ENCODE measurements at places on chromosomes 6 and 20.
A peak's percentile ranks its signal among the peaks of the same experiment; 100 is the strongest.

DNA sequence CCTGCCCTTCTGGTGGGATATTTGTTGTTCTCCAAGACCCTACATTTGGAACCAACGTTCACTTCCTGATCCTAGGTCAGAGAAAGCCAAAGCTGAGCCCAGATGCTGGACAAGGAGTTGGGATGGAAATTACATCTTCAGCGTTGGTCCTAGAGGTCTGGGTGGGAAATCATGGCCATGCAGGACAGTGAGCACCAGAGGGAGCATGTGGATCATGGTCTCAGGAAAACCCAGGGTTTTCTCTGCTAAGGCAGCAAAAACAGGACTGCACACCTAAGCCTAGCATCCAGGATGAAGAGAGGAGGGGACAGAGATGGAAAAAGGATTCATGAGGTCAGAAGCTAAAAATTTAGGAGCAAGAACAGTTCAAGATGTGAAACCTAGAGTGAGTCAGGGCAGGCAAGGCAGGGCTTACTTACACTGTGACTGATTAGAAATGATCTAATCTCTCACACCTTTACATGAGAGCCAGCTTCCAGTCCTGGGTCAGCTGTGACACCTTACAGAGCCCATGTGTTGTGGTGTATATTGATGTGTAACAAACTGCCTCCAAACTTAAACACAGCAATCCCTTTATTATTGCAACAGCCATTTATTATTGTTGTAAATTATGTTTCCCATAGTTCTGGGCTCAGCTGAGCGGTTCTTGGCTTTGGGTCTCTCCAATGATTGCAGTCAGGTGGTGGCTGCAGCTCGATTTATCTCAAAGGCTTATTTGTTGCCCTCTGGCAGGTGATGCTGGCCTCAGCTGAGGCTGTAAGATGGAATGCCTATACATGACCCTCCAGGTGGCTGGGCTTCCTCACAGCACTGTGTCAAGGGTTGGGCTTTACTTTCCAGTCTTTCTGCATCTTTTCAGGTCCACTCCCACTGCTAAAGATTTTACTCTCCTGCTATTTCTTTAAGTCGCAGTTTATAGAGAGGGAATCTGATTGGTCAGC lies 6.5 kb downstream of the C20orf202 start:
- DNase-seq, result no peak

GRCh38 chr6:14089224-14089623 lies 28.3 kb upstream of the CD83 start:
- no peak for DNase-seq

DNA sequence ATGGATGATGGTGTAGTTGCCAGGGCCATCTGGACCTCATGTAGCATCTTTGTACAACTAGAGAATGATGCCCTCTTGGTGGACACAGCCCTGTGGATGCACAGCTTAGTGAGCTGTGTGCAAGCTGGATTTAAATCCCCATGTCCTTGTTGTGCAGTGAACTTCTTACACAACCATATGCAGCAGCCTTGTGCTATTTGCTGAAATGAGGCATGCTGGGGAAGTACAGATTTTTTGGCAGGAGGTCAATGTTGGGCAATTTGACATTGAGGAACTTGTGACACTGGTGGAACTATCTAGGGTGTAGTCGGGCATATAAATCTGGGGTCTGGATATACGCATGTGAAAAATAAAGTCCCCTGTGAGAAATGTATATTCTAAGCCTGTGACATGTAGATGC lies 5.8 kb upstream of the CDC5L start:
- no peak for DNase-seq

- no peak for DNase-seq
Measured at GRCh38 chr6:124854338-124854922, 107.8 kb upstream of the RNF217 start.

DNA sequence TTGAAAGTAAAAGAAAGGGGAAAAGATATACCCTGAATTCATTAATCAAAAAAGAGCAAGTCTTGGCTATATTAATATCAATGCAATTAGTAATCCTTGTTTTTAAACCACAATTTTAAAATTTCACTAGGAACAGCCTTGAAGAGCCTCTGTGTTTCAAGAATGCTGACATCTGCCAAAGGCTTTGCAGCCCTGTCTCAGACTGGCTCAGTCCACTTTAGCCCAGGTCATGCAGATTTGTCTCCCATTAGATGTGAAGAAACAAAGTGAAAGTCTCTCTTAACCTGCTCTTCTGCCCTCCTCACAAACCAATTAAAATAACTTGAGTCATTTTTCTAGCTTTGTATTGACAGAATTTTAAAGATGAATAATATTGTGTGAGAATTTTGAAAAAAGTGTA lies 102.7 kb upstream of the CARMIL1 start:
- no peak for DNase-seq

DNA sequence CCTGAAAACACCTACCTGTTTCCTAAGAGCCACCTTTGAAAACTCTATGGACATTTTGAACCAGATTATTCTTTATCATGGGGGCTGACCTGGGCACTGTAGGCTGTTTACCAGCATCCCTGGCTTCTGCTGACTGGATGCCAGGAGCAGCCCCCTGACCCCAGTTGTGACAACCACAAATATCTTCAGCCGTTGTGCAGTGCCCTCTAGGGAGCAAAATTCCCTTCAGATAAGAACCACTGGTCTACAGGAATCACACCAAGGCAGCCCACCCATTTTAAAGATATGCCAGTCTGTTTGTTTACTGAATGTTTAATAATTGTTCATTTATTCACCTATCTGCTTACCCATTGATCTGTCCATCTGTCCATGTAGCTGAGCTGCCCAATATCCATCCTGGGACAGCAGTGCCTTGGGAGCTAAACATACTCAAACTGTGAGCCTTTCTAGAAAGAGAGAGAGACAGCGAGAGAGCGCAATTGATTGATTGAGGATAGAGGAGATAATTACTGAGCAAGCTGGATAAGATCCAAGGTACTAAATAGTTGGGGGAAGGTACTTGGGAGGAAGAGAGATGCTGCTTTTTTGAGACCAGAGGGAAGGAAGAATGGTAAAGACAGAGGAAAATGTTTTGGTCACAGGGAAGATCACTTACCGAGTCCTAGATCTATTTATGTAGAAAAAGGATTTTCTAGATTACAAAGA lies 276.8 kb downstream of the NRN1 start:
- no peak for DNase-seq

DNA sequence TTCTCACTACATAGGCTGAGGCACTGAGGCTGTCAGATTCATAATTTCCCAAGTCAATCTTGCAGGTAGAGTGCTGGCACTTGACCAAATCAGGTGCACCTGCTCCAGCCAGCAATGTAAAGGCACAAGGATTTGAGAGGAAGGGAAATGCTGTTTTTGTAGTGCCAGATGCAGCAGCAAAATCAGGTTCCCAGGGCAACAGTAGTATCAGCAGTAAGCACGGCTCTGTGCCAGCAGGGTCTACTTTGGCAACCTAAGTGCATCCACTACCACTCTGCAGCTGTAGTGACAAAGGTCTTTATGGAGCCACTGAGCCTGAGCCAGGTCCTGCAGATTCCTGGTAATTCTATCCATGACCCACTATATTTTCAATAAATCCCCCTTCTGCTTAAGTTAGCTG lies 329.5 kb downstream of the TPBG start:
- DNase-seq, result no peak

DNA sequence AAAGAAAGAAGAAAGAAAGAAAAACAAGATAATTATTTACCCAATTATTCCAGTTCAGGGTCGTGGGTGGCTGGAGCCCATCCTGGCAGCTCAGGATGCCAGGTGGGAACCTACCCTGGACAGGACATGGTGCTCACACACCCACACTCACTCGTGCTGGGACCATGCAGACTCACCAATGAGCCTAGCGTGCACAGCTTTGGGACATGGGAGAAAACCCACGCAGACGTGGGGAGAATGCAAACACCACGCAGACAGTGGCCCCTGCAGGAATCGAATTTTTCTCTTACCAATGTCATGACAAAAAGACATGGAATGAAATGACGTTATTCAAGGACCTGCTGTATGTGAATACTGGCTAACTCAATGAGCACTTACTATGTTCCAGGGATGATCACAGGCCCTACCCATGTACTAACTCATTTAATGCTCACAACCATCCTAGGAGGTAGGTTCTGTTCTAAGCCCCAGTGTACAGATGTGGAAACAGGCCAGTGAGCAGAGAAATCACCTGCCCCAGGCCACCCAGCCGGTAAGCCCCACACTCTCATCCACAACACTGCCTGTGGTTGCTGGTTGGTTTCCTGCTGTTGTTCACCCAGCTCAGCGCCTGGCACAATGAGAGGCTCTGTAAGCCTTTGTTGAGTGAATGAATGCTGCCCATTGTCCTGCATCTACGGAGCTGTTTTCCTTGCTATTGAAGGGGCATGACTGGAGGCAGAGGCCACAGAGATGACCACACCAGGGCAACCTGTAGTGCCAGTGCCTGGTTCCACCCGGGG lies 6.8 kb upstream of the PI16 start:
- peak; percentile 69 for DNase-seq

DNA sequence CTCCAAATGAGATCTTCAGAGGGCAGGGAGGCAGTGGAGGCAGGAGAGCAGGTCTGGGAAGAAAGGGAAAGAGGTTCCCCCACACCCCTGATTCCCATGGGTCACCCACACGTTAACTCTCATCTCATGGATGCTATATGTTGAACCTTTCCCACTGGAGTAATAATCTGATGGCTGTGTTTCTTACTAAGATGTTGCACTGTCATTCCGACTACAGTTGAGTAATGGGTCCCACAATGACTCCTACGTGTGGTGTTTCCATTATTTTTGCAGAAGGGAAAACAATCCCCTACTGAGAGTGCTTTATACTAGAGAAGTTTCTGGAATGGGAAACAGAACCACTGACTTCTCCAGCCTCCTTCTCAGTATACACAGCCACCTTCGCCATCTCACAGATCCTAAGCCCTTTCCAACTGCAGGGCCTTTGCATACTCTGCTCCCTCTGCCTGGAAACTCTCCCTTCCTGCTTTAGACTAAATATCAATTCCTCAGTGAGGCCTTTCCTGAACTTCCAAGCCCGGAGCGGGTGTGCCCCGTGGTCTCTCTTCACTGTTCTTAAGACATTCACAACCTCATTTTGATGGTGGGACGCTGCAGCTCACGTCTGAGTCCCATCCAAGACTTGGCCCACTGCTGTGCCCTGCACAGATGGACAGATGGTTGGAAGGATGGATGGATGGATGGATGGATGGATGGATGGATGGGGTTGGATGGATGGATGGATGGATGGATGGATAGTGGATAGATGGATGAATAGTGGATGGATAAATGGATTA lies 238.6 kb upstream of the PMEPA1 start:
- DNase-seq, result no peak

DNA sequence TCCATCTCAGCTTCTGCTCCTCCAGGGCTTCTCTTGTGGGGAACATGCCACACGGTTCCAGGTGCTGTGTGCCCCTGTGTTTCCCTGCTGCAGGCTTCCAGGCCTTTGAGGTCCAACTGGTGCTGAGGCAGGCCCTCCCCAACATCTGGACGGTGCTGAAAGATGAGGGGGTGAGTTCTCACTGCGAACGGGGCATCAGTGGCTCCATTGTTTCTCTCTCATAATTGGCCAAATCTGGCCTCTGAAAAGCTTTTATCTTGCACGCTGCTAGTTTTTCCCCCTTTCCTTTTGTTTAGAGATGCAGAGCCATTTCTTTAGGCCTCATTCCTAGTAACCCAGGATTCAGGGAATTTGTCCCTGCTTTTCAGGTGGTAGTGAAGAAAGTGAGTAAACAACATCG lies 8.6 kb downstream of the PNLDC1 start:
- no peak for DNase-seq

DNA sequence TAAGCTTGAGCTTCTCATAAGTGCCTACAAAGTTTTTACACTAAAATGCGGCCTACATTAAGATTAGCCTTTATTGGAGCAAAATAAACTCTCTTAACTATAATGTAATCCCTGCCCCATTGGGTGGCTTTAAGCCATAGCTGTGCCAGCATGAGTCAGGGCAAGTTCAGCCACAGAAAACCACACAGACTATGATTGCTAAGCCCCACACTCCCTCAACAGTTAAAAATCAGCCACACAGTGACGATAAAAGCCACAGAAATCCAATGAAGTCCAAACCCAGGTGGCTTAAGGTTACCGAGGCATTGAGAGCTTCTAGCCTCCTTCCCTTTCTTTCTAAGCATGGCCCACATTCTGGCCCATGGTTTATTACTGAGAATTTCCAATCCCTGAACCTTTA lies 61.6 kb downstream of the GRM1 start:
- no peak for DNase-seq

GRCh38 chr6:159871241-159871640 lies 19.5 kb upstream of the MAS1 start:
- no peak for DNase-seq

GRCh38 chr6:162198925-162199324 lies 528.6 kb downstream of the PRKN start:
- no peak for DNase-seq

DNA sequence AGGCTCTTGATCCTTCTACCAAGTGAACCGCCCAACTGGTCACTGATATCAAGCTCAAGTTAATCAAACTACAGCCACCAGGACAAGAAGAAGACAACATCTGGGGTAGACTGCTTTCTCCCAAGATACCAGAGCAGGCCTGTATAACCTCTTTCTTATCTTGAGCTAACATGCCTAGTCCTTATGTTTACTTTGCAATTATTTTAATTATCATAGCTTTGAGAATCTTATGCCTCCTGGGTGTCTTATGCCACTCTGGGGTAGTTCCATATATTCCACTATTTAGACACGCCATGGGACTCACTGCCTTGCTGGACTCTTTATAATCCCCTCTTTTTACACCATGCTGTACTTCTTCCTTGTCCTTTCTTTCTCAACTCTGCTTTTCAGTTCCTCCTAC lies 41.5 kb upstream of the ECI2 start:
- DNase-seq, result no peak

DNA sequence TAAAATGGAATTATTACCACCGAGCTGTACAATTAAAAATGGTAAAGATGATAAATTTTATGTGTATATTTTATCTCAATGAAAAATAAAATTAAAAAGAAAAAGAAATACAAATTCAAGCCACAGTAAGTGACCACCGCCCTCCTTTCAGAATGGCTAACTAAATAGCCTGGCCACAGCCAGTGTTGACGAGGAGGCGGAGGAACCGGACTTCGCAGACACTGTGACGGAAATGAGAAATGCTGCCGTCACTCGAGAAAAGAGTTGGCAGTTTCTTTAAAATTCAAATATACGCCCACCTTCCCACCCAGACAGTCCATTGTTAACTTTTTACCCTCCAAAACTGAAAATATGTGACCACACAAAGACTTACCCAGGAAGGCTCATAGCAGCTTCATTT lies 50.0 kb downstream of the FOXF2 start:
- no peak for DNase-seq

GRCh38 chr20:36754656-36755222 lies 8.8 kb upstream of the NDRG3 start:
- peak; percentile 33 for DNase-seq

- no peak for DNase-seq
Measured at GRCh38 chr20:18901980-18902737, 88.6 kb downstream of the SCP2D1 start.

GRCh38 chr6:24272553-24272952 lies 85.3 kb downstream of the DCDC2 start:
- DNase-seq, result no peak

DNA sequence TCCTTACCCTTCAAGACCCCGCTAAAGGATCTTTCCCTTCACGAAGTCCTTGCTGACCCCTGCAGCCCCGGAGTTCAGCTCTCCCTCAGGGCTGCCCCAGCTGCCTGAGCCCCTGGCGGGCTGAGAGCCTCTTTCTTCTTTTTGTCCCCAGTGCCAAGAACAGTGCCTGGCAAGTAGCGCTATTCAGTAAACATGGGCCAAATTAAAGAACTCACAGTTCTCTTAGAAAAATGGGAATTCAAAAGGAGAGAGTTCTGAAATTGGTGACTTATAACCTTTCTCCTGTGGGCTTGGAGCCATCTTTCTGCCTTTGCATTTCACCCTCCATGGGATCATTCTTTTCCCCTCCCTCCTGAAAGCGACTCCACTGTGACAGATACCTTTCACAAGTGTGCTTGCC lies 227.2 kb downstream of the TMEM242 start:
- no peak for DNase-seq

Data from CD4-positive, alpha-beta T cell (primary cell).